ENCODE measurements at places on chromosomes 2 and 18.

DNA sequence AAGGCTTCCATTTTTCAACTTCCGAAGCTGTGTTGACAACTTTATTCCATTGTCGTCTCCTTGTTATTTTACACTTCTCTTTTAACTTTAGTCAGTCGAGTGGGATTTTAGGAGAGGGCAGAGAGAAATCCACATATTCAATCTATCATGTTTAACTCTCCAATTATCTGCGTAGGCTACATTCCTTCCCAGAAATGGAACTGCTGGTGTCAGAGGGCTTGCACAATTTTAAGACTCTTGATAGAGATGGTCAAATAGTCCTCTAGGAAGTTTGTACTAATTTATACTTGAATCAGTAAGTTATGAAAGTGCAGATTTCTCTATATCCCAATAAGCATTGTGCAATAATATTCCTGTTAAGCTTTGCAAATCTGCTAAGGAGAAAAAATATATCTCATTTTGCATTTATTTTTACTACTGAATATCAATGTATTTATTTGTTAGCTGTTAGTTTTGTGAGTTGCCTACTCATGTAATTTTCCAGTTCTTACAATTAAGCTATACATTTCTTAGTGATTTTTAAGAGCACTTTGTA lies 95.6 kb downstream of the CYP26B1 start:
- DNase-seq: no peak

DNA sequence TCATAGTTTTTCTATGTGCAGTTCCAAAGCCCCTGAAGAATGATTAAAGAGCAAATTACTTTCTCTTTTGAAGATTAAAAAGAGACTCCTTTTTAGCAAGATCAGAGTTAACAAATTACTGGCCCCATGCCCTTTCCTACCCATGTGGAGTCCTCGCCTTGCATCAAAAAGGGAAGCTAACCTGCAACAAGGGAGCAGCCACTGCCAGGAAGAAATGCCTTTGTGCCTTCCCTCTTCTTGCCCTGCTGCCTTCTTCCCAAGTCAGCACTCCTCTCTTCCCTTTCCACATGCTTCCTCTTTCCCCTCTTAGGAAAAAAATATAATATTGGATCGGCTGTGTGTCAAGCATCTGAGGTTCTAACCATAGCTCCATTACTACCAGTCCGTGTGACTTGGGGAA lies 37.1 kb upstream of the CYP1B1 start:
- no peak for DNase-seq

DNA sequence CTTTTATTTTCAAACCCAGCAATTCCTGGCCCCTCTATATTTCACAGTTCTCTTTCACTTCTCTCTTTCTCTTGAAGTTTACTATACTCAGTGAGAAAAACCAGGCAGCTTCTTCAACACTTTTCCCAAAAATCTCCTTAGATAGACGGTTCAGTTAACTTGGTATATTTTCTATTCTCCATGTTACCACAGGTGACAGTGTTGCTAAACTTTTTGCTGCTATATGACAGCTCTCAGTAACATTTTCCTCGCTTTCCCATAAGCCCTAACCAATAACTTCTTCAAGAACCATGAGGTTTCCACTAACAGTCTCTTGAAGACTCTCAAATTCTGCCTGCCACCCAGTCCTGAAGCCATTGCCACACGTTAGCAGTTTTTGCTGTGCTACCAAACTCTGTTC lies 45.8 kb downstream of the CYBRD1 start:
- DNase-seq: no peak

DNA sequence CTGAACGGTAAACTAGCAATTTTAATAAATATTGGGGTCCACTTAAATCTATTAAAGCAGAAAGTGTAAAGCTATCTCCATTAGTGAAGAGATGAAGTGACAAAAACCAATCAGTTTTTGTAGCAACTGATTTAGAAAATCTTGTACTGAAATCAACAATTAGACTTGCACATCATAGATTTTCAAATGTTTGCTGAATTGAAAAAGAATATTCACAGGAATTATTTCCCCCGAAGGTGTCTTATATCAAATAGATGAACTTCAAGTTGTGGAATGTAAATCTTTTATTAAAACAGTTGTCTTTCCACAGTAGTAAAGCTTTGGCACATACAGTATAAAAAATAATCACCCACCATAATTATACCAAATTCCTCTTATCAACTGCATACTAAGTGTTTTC lies 48.7 kb downstream of the ATIC start:
- DNase-seq: no peak

GRCh38 chr2:152894051-152894450 lies 175.6 kb downstream of the ARL6IP6 start:
- DNase-seq: no peak

DNA sequence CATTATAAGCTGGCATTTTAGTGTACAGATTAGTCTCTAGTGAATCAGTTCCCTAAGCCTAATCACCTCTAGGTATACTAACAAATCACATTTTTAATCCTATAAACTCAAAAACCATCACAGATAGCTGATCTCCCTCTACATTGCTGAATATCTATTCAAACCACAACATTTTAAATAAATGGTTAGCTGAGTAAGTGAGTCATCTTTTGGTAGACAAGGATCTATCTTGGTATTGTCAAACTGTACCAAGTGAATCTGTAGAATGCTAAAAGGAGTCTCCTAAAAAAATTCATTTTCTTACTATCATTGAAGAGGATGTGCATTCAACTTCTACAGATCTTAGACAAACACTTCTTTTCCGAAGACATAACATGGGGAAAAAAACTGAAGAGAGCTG lies 40.7 kb downstream of the INO80D start:
- peak; percentile 1 for DNase-seq

DNA sequence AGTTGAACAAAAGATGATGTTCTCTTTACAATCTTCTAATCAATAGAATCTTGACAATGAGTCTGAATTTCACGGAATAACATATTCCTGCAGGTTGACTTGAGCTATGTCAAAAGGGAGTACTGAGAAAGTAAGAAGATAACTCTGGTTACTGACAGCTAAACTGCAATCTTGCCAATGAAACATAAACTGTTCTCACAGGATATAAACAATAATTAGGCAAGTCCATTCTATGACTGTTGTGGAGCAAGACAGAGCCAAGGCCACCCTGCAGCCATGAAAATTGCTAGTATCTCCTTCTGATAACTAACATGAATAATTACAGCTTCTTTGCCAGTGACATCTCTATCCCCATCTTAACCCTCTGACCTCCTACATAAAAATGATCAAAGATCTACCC lies 6.3 kb upstream of the RPRD1A start:
- DNase-seq: no peak

- no peak for DNase-seq
These were observed 374.8 kb downstream of the SLC4A3 start for GRCh38 chr2:220002251-220002650.

GRCh38 chr2:46257476-46257875 lies 39.7 kb upstream of the EPAS1 start:
- DNase-seq: peak; percentile 59

DNA sequence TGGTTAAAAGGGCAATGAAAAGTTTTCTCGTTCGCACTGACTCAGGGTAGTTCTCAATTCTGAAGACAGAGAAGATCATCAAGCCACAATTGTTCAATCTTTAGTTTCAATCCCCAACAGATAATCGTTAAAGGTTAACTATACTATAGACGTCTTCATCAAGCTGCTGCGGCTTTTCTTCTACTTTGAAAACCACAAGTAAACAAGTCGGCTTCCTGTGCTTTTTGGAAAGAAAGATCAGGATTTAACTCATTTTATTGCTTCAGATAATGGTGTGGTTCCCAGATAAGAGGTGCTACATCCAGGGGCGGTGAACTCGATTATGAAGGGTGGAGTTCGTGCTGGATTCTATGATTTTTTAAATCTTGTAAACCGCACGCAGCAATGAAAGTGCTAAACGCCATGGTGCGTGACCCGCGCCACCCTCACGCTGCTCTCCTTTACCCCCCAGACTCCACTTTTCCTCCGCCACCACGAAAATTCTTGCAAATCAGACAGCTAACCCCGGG lies 545 bp upstream of the CDCA7 start:
- DNase-seq: no peak

DNA sequence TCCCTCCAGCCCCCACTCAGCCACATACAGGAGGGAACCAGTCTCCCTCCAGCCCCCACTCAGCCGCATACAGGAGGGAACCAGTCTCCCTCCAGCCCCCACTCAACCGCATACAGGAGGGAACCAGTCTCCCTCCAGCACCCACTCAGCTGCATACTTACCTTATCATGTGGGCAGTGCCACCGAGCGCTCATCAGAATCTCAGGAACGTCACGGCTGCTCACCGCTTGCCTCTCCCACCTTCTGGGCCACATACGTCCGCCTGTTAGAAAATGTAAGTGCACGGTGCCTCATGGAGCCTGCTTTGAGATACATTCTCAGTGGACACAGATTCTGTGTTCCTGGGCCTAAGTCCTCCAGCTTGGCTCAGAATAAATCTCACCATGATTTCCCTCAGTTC lies 124.8 kb downstream of the PXDN start:
- DNase-seq: no peak

GRCh38 chr18:74990563-74991081 lies 218.3 kb downstream of the PTGR3 start:
- no peak for DNase-seq

GRCh38 chr2:36423172-36423571 lies 67.6 kb downstream of the CRIM1 start:
- DNase-seq: no peak

DNA sequence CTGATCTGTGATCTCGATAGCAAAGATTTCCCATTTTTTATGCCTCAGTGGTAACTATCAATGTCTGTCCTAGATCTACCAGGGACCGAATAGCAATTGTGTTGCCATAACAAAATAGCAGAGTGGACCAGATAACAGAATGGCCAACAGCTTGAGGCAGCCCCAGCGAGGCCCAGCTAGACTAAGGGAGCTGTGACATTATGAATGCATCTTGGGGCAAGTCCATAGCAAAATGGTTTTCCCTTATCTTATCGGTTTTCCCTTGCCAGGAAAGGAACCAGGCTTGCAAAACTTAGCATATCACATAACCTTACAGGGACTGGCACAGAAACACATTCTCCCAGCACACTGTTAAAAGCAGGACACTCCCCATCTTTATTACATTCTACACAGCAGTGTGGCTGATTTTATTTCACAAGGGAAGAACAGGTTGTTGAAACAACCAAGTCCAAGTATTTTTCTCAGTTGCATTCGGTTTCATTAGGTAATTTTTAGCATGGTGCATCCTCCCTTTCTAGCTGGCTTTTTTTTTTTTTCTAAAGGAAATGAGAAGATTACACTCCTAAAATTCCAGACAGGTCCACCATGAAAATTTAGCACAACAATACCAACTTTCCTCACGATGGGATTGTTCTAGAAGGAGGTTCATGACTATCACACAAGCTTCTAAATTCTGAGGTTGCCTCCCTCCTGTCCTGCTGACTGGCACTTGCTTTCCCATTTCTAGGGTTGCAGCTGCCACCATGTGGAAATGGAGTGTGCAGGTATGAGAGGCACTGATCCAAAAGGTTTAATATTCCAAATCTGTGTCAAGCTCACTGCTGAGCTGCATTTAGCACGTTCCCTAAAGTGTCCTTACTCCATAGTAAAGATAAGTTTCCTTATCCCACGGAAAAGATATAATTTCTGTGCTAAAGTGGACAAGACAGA lies 97.0 kb upstream of the SLC35G4 start:
- DNase-seq: no peak

- DNase-seq: no peak
These were observed 14.0 kb upstream of the ANKRD62 start for GRCh38 chr18:12079491-12080237.

GRCh38 chr2:133333181-133333580 lies 235.1 kb downstream of the NCKAP5 start:
- DNase-seq: no peak

DNA sequence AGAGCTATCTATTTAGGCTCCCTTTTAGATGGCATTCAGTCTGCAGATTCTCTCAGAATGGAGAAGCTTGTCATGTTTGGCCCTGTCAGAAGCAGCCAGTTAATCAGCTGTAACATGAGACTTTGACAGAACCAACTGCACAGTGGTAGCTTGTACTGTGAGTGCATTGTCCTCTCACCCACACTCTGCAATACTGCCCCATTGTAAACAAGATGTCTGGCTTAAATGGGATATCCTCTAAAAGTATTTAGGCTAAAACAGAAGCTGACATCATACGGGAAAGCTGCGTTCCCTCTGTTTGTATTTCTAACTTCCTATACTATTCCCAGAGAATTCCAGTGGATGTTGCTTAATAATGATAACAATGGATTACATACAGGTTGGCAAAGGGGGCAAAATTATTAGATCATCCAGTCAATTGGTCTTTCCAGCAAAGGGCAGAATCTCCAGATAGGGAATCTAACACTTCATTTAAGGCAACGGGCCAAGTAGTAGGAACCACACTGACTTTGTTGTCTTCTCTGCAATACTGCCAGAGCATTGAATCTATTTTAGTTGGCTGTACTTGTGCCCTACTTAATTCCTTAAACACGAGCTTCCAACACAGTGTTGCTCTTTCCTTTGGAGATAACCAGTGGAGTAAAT lies 15.4 kb upstream of the STAT4 start:
- no peak for DNase-seq

- no peak for DNase-seq
These were observed 188.4 kb downstream of the CCDC85A start for GRCh38 chr2:56372071-56372656.

GRCh38 chr18:76972846-76973519 lies 150.6 kb downstream of the ZNF236 start:
- no peak for DNase-seq

- DNase-seq: no peak
These were observed 311.3 kb downstream of the CELF4 start for GRCh38 chr18:37254236-37254754.

DNA sequence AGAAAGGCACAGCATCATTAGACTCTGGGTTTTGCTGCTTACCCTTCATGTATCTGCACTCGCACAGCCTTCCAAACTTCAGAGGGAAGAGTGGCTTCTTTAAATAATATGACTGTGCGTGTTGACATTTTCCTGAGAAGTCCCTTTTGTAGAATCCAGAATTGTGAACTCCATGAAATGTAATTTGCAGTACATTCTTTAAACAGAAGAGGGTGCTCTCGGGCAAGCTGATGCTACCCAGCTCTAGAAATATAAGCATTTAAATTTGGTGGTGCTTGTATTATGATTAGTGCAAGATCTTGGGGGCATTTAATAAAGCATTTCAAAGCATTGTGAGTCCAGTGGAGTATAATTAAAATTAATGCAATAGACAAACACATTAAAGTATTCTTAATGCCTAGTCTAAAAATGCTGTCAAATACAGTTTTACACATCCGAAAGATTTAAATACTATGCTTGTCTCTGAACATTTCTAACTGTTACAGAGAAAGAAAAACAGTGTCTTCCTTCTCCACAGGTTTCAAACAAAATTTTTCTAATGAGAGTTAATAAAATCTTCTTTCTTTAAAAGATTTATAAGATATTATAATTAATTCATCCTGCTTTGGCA lies 17.3 kb upstream of the GTF2A1L start:
- DNase-seq: peak; percentile 17

- no peak for DNase-seq
These were observed 223.6 kb downstream of the CDH20 start for GRCh38 chr18:61556862-61557261.

DNA sequence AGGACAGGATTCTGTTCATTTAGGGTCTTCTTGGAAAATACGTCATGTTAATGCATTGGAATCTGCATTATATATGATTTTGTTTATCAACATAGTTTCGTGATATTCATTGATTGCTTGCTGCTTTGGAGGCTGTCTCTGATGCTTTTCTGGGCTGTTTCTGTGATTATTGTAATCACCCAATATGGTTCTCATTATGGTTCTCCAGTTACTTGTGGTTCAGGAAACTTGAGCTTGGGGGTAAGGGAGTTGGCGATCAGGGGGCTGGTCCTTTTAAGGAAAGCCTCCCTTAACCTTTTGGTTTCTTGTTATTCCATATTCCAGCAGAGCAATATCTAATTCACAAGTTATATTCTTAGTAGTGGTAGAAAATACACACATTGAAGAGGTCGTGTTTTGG lies 17.4 kb upstream of the STON1 start:
- no peak for DNase-seq

GRCh38 chr2:39228413-39229209 lies 15.2 kb downstream of the CDKL4 start:
- DNase-seq: no peak

All from GM04504 (cell line).